ENCODE measurements at places on chromosomes 4 and X.

- no peak for DNase-seq
Observed at GRCh38 chrX:16658284-16658683, 8.3 kb downstream of the S100G start.

DNA sequence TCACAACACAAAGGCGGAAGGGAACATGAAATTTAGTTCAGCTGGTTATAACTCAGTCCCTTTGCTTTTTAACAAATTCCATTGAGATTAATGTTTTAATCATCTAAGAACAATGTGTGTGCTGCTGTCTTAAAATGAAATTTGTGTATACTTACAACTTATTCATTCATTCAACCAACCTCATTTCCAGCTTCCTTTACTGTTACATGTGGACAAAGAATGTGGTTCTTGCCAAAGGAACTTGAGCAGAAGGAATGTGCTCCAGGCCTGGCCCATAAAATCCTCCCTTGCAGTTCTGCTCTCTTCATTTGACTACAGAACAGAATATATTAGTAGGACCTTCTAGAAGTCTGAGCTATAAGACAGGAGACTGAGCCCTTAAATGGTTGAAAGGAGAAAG lies 176.8 kb upstream of the GLRA2 start:
- DNase-seq = no peak

DNA sequence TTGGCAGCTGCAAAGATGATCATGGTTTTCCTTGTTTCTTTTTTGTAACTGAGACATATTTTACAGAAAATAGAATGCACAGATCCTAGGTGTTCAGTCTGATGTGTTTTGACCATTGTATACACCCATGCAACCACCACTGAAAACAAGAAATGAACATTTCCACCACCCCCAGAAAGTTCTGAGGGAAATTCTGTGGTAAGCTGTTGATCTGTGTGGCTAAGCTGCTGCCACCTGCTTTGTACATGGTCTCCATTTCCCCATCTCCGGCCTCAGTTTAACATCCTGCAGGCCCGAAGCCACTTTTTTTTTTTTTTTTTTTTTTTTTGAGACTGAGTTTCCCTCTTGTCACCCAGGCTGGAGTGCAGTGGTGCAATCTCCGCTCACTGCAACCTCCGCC lies 65.3 kb downstream of the NYX start:
- peak; percentile 32 for DNase-seq

GRCh38 chrX:105696870-105697269 lies 125.5 kb upstream of the NRK start:
- DNase-seq = no peak

- no peak for DNase-seq
Observed at GRCh38 chr4:60463857-60464502, 736.1 kb upstream of the ADGRL3 start.

GRCh38 chr4:48963042-48963679 lies 22.9 kb upstream of the CWH43 start:
- peak; percentile 71 for DNase-seq

- no peak for DNase-seq
Observed at GRCh38 chr4:114807357-114807756, 208.8 kb downstream of the UGT8 start.

- DNase-seq = peak; percentile 5
Observed at GRCh38 chr4:45350438-45350837, 624.1 kb upstream of the GNPDA2 start.

- DNase-seq = no peak
Observed at GRCh38 chr4:1623821-1624518, 60.1 kb downstream of the FAM53A start.

GRCh38 chr4:16597845-16598596 lies 300.4 kb downstream of the LDB2 start:
- DNase-seq = no peak

DNA sequence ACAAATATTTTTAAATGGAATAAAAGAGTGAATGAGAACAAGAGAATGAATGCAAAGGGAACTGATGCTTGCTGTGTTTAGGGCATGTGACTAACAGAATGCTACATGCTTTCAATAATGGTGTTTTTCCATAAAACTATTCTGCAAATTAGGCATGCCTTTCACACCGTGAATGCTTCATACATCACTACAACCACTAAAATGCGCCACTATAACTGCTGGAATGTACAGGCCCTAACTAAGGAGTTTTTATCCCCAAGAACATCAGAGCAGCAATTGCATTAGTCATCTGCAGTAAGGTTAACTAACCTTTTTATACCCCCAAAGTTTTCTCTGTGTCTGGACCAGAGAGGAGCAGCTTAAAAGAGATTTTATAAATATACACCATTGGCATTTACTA lies 190.4 kb downstream of the ARAP2 start:
- no peak for DNase-seq

GRCh38 chr4:176422001-176422400 lies 102.2 kb downstream of the SPCS3 start:
- no peak for DNase-seq

DNA sequence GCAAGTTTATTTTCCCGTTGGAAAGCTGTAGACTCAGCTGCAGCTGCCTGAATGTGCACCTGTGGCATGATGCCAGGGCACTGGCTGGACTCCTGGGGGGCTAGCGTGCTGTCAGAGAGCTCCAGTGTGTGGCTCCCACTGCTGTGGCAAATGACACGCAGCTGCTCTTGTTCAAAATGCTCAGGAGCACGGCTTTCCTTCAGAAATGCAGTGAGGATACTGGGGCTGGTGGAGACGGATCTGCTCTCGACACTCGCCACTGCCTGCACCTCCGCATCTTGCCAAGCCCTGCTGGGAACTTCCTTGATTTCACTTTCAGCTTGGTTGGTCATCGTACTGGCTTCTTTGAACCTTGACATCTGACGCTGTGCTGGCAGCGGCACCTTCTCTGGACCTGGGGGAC lies 58.7 kb downstream of the GPRIN3 start:
- DNase-seq = no peak

DNA sequence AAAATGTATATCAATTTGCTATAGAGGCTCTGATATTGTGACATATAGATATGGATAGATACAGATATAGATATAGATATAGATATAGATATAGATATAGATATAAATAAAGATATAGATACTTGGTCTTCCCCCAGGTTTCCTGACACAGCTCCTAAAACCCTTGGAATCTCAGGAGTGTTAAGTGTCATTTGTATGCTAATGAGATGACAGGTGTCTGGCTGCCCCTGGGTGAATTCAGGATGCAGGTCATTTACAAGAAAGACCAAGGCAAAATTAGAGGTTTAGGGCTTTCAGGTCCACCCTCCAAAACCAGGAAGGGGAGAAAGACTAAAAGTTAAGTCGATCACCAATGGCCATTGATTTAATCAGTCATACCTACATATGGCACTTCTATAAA lies 1034.8 kb downstream of the PDHA2 start:
- DNase-seq = no peak

GRCh38 chr4:44368413-44369167 lies 80.0 kb downstream of the KCTD8 start:
- no peak for DNase-seq

DNA sequence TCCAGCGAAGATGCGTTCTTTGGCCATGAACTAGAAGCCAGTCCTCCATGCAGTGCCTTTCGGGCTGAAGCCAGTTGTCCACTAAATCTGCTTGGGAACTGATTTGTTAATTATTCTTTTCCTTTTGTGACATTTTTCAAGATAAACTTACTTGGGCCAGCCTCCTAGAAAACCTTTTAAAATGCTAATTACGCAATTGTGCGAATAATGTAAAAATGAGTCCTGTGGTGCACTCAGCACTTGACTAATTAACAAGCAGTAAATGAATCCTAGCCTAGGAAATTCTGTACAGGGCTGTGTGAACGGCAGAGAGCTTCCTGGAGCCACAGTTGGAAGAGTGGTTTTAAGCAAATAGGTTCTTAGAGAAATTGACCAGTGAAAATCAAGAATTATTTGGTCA lies 149.9 kb upstream of the SCML1 start:
- DNase-seq = no peak

DNA sequence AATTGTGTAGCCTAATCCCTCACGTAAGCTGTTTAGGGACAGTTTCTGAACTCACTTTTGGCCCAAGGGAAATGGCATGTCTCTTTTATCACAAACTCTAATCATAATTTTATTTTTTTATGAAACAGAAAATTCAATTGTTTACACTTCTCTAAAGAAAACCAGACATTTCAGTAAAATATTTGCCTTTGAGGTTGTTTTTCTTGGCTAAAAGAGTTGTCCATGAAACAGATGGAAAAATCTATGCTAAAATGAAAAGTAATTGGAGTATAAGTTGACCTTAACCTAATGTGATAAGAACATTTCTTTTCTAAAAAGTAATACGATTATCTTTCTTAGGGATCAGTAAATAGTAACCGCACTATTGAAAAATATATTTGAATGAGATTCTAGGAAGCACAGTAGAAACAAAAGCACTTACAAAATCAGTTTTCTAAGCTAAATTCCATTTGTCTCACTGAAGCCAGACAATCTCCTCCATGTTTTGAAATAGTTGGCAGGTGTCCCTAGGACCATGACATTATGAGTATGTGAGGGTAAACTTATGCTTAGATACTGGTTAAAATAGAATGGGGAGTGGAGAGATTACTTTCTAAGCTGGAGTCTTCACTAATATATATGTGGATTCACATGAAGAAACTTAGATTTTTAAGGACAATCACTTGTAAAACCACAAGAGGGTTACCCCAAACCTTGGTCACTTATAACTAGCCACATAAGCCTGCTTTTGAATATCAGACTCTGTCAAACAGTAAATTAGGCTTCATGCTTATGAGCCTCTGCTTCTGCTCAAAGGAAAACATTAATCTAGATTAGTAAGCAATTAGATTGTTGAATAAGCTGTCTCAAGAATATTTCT lies 20.1 kb upstream of the TET2 start:
- no peak for DNase-seq

GRCh38 chrX:150648296-150648940 lies 44.8 kb upstream of the MTMR1 start:
- no peak for DNase-seq

DNA sequence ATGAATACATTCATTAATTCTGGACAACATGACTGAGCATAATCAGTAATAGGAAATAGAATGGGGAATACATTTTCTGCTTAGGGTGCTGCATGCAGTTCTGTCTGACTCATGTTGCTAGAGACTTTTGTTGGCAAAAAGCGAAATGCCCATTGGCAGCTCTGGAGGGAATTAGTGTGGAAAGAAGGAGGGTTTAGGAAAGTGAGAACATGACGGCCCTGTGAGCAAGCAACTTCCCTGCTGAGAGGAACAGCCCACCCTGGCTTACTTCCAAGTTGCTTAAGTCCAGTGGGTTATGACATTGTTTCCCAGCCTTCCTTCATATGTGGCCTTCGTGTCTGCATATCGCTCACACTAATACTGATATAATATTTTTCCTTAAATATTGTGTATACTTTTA lies 13.8 kb downstream of the MAD2L1 start:
- DNase-seq = no peak

DNA sequence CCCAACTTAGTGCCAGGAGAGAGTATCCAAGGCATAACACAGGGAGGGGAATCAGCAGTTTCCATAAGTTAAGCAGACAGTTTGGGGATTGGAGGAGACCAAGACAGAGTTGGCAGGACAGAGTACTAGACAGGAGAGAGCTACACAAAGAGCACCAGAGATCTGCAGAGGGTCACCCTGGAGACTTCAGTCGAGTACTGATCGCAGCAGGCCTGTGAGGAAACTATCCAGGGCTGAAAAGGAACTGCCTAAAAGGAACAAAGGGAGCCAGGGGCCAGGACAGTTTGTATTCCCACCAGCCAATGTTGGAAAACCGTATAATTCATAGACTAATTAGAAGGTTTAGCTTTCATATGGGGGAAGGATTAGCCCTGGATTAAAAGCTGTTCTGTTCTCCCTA lies 80.6 kb upstream of the ENPP6 start:
- DNase-seq = no peak

- DNase-seq = no peak
Observed at GRCh38 chr4:184432127-184432922, 42.0 kb downstream of the IRF2 start.

DNA sequence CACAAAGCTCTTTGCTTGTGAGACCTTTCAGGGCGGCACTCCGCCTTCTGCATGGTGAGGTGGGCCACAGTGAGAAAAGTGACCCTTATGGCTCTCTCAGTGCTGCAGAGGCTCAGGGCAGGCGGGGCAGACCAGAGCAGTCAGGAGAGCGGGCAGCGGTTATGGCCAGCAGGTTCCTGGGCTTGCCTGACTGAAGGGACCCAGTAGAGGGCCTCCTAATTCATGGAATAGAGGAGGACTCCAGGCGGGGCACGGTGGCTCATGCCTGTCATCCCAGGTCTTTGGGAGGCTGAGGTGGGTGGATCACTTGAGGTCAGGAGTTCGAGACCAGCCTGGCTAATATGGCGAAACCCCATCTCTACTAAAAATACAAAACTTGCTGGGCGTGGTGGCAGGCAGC lies 91.4 kb downstream of the CLNK start:
- no peak for DNase-seq

- DNase-seq = no peak
Observed at GRCh38 chr4:139555705-139556070, 331 bp downstream of the SETD7 start.

DNA sequence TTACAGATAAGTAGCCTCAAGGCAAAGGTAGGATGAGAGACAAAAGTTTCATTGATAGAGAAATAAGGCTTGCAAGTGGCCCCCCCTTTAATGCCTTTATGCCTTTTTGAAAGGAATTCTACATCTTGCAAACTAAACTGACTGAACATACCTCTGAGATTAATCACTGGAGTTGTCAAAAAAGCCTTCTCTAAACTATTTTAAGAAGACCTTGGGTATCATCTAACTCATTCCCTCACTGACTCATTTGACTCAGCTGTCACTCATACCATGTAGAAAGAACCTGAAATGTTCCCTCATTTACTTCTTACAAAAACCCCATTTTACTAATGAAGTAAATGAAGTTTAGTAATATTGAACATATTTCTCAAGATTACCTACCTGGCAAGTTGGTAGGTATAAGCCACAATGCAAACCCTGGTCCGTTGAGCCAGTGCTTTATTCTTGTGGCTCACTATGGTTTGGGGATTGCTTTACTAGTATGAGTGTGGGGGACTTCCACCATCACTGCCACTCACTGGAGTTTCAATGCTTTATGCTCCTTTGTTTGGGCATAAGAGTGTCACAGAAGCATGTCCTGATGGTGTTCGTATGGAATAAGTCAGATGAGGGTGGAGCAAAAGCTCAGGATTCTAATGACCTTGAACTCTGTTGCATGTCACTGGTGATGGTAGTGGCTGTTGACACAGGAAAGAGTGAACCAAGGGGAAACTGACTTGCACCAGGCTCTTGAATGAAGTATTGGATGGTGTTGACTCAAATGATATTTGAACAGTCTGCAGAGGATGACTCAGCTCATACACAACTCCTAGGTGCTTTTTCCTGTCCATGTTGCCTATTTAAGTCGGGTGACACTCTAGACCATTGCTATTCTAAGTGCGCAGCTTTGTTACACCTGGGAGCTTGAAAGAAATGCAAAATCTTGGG lies 305.5 kb upstream of the EMCN start:
- DNase-seq = peak; percentile 9

- no peak for DNase-seq
Observed at GRCh38 chr4:182697094-182697493, 220.1 kb downstream of the DCTD start.

- DNase-seq = no peak
Observed at GRCh38 chr4:6342530-6343293, 73.1 kb downstream of the WFS1 start.

Data from GM20000 (cell line).